ENCODE measurements at places on chromosomes 5 and 9.
A peak's percentile ranks its signal among the peaks of the same experiment; 100 is the strongest.

DNA sequence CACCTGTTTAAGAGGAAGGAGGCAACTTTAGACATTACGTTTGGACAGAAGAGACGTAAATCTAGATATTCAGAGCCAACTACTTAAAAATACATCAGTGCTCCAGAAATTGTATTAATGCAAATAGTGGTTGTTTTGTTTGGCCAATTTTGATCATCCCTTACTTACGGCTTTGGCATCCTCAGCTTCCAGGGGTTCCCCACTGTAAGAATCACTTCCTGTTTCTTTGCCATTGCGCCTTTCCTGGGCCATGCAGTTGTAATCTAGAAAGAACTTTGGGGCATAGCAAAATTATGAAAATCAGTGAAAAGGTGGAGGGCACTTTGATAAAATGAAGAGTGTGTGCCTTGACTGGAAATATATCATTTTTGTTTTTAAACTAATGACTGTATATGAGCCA is 537.2 kb upstream of the TLE4 start:
- no peak for DNase-seq

- no peak for DNase-seq
These were observed 141.9 kb upstream of the SLC12A2 start for GRCh38 chr5:127941646-127942045.

DNA sequence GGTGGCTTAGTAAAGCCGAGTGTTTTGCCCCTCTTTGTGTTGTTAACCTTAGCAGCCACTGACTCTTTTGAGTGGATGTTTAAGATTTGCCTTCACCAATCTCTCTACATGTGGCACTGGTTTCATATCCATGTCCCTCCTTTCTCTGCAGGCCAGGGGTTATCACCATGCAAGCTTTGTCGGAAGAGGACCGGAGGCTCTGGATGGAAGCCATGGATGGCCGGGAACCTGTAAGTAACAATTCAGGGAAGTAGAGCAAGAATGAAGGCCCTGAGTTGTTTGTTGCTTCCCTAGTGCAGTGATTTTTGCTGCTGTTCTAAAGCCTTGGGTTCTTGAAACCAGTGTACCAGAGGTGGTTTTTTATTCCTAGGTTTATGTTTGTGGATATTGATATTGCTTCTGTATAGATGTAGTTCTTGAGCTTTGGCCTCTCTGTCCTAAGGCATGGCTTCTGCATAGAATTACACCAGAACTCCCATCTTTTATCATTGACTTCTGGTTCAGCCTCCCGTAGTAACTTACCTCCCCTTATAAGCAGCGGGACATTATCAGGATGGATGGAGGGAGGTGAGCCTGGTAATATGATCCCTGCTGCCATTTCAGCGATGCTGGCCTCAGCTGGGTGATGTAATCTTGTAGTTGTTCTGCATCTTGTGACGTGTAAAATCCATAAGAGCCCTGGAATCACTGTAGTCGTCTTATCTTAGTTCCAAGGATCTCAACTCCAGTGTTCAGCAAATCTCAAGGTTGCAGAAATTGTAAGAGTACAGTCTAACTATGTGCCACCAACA is 161.9 kb downstream of the ARHGAP26 start:
- DNase-seq, result no peak

GRCh38 chr5:52356311-52356918 is 431.3 kb upstream of the ITGA1 start:
- DNase-seq, result no peak

DNA sequence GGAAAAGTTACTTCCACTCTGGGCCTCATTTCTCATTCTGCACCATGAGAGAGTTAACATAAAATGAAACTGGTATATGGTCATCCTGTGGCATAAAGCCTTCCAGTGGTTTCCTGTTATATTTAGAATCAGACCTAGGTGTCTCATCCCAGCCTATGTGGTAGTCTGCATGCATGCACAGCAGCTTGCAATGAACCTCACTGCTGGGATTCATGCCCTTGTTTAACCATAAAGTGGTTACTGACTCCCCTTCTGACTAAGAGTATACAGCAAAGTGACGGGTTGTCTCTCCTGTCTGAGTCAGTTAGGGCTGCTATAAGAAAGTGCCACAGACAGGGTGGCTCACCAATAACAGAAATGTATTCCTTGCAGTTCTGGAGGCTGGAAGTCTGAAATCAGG is 14.7 kb upstream of the TDRD7 start:
- DNase-seq, result peak; percentile 89

GRCh38 chr5:109998726-109999125 is 309.0 kb downstream of the MAN2A1 start:
- no peak for DNase-seq

- DNase-seq, result no peak
These were observed 56.8 kb upstream of the CKS2 start for GRCh38 chr9:89254058-89254772.

GRCh38 chr9:120486347-120486746 is 93.6 kb downstream of the CDK5RAP2 start:
- DNase-seq, result no peak

DNA sequence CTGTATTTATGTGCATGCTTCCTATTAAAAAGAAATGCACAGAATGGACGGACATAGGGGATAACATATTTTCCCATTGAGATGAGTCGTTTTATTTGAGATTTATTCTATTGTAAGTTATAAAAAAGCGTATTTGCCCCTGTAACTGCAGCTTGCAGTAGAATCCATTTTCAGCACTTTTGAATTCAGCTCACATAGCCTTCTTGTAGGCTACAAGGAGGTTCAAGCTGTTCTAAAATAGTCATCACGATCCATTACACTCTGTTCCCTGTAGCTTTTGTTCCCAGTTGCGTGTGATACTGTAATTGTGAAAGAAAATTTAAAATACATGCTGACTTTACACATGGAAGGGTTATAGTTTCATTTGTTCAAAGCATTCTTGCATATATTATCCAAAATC is 40.9 kb upstream of the POC5 start:
- no peak for DNase-seq
